ENCODE measurements at places on chromosomes 1 and 21.

- no peak for DNase-seq
These were observed 98.0 kb downstream of the LMO4 start for GRCh38 chr1:87426463-87427249.

GRCh38 chr1:235027862-235028250, 100.8 kb downstream of the TOMM20 start:
- DNase-seq, result no peak

DNA sequence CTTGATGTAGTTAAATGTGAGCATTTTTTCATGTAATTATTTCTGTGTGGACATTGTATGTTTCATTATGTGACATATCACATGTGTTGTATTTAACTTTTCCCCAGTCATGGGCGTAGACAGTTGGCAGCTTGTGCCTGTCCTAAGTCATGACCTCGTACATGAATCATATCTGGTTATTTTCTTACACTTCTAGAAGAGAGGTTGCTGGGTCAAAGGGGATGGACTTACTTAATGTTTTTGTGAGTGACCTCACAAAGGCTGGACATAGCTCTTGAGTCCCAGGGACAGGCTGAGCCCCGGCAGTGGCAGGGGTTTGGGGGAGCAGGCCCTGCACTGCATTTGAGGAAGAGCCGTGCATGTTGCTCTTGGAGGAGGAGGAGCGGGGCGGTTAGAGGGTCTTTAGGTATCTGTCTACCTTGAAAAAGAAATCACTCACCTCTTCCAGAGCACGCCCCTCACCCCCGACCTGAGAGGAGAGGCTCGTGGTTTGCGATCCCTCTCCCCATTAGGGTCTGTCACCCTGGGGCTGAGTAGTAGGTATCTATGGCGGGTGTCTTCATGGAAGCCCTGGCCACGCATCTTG, 16.4 kb downstream of the IFNGR2 start:
- no peak for DNase-seq

DNA sequence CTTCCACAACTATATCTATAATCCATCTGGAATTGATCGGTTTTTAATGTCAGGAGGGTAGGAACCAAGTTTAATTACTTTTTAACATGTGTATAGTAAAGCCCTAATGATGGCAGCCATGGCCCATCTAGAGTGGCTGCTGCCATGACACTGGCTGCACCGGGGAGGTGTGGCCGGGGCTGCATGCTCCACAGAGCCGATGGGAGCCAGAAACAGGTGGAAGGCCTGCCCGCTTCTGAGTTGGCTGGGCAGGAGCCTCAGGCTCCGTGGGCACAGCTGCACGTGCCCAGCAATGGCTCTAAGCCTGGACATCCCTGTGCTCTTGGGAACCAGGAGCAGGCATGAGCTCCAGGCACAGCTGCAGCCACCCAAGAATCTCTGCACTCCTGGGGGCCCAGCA, 73.0 kb downstream of the GBP6 start:
- DNase-seq, result no peak

- no peak for DNase-seq
These were observed 2.7 kb downstream of the RBM15 start for GRCh38 chr1:110341872-110342331.
